ENCODE measurements at places on chromosomes 3 and 15. TPM values are rescaled to one million over a fixed set of nuclear protein-coding genes. Genes with fewer than 3 reads are reported as not detected.

DNA sequence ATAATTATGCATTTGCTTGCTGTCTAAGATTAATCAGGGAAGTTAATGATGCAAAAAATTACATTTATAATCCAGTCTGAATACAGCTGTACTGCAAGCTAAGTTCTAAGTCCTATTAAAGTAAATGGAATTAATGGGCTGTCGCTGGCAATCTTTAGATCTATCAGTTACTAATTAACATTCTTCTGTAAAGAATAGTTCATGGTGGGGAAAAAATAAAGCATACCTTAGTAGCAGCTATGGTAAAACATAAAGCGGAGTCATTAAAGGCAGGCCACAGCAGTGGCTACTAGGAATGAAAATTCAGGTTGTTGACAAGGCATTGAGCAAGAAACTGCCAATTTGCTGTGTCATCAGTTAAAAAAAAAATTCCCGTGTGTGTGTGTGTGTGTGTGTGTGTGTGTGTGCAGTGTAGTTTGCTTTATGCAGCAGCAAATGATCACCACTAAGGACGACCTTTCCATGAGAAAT is 129.8 kb downstream of the ZNF385D start:
- DNase-seq = no peak
- H3K4me1 ChIP-seq = no peaks in the 10 kb centered on the region
- H3K36me3 ChIP-seq = no peaks in the 10 kb centered on the region
- H3K27ac ChIP-seq = no peak overlapping the region

DNA sequence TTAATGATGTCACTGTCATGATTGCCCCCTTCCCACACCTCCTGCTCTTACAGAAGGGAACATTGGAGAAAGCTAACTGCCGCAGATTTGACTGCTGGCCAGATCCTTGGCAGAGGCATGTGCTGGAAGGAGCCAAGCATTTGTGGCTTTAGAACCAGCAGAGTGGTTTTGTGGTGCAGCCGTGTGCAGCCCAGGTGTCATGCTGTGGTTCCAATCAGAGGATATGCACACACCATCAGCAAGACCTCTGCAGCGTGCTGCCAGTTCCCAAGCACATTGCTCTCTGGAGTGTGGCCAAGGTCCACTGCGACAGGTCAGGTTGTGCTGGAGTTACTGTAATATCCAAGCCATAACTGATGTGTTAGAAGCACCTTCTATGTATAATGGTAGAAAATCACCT is 61.6 kb downstream of the OTOL1 start:
- no peak for DNase-seq
- peaks cover 2% of the 10 kb centered on the region for H3K27me3 ChIP-seq
- no peaks in the 10 kb centered on the region for H3K4me1 ChIP-seq
- H3K4me3 ChIP-seq = no peak overlapping the region
- no peaks in the 10 kb centered on the region for H3K36me3 ChIP-seq
- no peak overlapping the region for H3K27ac ChIP-seq

DNA sequence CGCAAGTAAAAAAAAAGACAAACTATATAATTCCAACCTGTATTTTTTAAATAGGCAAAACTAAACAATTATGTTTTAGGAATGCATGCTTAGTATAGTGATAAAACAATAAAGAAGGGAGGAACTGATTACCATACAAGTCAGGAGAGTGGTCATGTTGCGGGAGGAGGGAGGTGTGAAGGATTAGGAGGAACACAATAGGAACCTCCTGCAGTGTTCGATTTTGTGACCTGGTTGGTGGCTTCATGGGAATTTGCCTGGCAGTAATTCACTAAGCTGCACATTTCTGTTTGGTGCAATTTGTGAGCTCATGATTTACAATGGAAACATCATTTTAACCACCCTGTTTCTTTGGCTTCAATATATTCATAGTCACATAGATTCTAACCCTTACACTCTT is 78.3 kb downstream of the TPRA1 start:
- peaks cover 10% of the 10 kb centered on the region for H3K27me3 ChIP-seq
- H3K27ac ChIP-seq = no peak overlapping the region
- H3K36me3 ChIP-seq = no peaks in the 10 kb centered on the region
- H3K4me3 ChIP-seq = no peak overlapping the region

DNA sequence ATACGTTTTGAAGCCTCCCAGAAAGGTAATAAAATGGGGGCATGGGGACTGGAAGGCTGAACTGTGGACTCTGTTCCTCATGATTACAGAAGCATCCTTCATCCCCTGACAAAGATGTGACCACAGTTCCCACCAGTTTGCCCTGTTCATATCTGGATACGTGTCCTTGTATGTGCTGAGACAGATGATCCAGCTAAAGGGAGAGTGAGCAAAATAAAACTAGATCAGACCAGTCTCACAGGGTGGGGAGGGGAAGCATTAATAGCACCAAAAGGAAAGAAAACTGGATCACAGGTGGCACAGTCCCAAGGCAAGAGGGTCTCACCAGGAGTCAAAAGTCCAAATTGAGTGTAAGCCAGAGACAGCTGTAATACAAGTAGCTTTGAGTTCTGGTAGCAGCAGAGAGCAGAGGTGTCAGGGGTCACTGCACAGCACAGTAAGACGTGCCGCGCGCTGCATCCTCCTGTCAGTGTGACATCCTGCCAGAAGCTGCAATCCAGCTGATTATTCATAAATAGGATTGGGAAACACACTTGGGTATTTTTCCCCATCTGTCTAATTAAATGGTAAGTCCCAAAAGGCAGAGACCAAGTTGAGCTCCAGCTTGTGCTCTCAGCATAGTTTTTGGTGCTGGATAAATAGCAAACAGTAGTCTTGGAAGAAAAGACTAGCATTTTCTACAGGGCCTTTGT is 560.0 kb upstream of the CFAP20DC start:
- no peaks in the 10 kb centered on the region for H3K36me3 ChIP-seq
- H3K27ac ChIP-seq = no peak overlapping the region
- peaks cover 5% of the 10 kb centered on the region for H3K27me3 ChIP-seq
- no peaks in the 10 kb centered on the region for H3K4me1 ChIP-seq

- peaks cover 7% of the 10 kb centered on the region for H3K27me3 ChIP-seq
- H3K4me3 ChIP-seq = no peak overlapping the region
- no peak overlapping the region for H3K27ac ChIP-seq
Observed at GRCh38 chr3:57393977-57394376, 101.5 kb upstream of the ASB14 start.

GRCh38 chr3:162738784-162739183 is 1242.2 kb downstream of the OTOL1 start:
- H3K4me1 ChIP-seq = no peaks in the 10 kb centered on the region
- H3K4me3 ChIP-seq = no peak overlapping the region
- no peak for DNase-seq
- no peak overlapping the region for H3K27ac ChIP-seq
- H3K36me3 ChIP-seq = no peaks in the 10 kb centered on the region
- no peaks in the 10 kb centered on the region for H3K27me3 ChIP-seq

- no peak overlapping the region for H3K4me3 ChIP-seq
- H3K27me3 ChIP-seq = peaks cover 9% of the 10 kb centered on the region
- DNase-seq = no peak
Observed at GRCh38 chr15:79561982-79562381, 129.8 kb downstream of the MINAR1 start.

DNA sequence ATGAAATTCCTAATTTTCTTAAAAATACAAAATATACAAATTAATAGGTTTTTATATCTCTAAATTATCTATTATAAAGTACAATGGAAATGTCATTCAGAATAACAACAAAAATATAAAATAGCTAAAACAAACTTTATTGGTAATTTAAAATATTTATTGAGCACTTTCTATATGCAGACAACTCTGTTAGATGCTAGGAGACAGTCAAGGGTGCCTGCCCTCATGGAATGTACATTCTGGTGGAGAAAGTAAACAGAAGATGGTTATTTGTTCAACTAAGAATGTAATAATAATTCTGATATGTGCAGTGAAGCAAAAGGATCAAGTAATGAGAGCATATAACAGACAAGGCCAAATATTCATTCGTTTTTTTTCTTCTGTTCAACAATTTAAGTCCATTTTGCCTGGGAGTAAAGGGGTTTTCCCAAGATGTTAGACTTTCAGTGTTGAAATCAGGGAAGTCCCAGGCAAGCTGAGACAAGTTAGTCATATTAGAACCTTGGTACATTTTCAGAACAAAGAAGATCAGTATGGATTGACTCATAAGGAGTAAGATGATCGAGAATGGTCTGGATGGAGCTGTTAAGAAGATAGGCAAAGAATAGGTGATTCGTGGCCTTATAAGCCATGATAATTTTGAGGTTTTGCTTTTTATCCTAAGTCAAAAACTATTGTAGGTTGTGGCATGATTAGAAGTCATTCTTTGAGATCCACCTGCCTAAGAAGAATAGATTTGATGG is 150.2 kb upstream of the MLF1 start:
- H3K36me3 ChIP-seq = peaks cover 4% of the 10 kb centered on the region
- no peaks in the 10 kb centered on the region for H3K27me3 ChIP-seq
- peaks cover 13% of the 10 kb centered on the region for H3K4me1 ChIP-seq
- no peak overlapping the region for H3K4me3 ChIP-seq

DNA sequence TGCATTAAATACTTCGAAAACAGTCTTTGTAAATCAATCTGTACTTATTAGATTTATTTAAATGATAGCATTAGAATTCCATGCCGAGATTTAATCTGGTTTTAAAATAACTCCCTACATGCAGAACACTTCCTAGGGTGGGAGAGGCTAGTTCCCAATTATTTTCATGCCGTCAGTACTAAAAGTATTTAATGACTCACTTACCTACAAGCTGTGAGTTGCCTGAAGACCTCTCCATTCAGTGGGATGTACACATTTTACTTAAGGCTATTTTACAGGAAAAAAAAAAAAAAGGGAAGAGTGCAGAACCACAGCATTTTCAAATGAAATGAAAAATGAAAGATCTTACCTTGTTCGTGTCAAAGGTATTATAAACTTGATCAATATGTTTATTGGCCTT is 469 bp downstream of the GUCA1C start:
- peaks cover 8% of the 10 kb centered on the region for H3K27me3 ChIP-seq
- H3K27ac ChIP-seq = no peak overlapping the region
- DNase-seq = no peak
- H3K4me1 ChIP-seq = no peaks in the 10 kb centered on the region

Gene AGTR1
- not detected for total RNA-seq

Gene OR5K2
- not detected for total RNA-seq

Gene EXOSC7
- total RNA-seq = 86.5 TPM

Gene ACTC1
- total RNA-seq = not detected

Gene SEMA3G
- total RNA-seq = 0.32 TPM

Gene LRRC31
- total RNA-seq = 0.07 TPM

Data from activated T-helper 2 cell treated with anti-CD3 and anti-CD28 coated beads, Interferon-gamma antibody, Interleukin-2, Interleukin-4, amounts not matched to agents 10 μg/mL and 5 μg/mL and 100 μg/mL, durations not matched to agents 14 hours and 24 hours and 36 hours (primary cell).